ENCODE measurements at places on chromosomes 4 and X.

DNA sequence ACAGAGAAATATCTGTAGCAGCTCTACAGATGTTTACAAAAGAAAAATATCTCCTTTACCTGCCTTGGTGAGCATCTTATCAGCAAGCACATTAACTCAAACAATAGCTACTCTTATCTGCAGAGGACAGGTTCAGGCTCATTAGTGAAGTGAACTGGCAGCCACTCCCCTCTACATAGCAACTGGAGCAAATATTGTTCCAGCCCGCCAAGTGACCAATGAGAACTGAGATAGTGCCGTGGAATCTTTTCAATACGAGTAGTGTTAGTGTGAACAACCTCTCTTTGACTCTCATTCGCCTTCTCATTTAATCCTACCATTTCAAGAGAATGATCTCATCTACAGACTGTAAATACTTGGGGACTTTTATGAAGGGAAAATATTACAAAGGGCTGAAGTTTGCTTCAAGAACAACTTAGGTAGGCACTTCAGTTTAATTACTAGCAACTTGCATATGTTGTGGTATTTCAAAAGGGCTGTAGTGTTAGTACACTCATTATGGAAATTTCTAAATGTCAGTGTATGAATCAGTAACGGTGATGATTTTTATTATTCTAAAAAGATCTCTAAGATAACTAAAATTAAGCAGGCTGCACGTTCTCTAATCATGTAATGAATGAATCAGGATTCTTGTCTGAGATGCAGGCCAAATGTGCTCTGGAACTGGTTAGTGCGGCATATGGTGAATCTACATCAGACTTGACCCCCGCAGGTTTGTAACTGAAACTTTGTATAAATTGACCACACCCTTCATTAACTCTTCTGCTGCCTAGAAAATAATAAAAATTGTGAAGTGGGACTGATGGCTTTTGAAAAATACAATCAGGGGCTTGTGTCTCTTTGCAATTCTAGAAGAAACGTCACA lies 72.4 kb downstream of the PALLD start:
- DNase-seq, result no peak

DNA sequence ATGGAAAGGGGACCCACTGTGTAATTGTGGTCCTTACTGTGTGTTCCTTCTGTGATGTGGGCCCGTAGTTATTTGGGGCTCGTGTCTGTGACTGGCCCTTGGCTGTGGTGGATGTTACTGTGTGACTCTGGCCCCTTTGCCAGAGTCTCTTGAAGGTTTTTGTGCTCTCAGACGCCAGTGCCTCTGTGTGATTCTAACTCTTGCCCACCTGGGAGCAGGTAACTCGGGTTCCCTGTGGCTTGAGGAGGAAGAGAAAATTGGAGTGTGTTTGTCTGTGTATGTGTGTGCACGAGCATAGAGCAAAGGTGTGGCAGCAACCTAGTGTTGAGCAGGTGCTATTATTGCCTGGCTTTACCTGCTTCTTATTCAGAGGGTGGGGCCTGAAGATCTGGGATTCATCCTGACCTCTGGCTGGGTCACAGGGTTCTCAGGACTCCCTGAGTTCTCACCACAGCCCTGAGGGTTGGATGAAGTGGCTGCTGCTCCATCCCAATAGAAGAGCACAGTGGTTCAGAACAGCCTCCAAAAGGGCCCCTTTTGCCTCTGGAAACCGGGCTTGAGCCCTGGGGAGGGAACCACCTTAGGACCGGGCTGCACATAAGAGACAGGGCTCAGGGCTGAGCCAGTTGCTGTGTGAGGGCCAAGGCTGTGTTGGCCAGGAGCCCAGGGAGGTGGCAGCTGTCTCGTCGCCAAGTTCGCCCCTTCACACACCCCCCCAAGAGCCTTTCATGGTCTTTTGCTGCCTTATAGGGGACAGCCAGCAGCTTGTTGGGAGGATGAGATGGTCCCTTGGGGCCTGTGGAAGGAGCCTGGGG lies 1.3 kb downstream of the RBM10 start:
- DNase-seq, result no peak

GRCh38 chr4:137635108-137635507 lies 102.8 kb upstream of the PCDH18 start:
- DNase-seq, result no peak

DNA sequence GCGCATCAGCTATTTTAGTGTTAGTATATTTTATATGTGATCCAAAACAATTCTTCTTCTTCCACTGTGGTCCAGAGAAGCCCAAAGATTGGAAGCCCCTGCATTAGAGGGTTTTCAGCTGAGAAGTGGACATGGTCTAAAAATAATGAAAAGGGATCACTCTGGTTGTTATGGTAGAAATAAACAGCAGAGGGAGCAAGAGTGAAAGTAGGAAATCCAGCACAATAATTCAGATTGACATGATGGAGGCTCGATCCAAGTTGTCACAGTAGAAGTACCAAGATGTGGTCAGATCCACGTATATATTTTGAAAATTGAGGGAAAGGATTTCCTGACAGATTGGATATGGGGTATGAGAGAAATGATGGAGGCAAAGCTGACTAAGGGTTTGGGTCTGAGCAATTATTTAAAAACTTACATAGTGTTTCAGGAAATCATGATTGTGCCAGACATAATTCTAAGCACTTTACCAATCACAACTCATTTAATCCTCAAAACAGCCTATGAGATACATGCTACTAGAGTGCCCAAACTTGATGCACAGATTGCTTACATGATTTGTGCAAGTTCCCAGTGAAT lies 17.0 kb upstream of the TMEM144 start:
- no peak for DNase-seq

DNA sequence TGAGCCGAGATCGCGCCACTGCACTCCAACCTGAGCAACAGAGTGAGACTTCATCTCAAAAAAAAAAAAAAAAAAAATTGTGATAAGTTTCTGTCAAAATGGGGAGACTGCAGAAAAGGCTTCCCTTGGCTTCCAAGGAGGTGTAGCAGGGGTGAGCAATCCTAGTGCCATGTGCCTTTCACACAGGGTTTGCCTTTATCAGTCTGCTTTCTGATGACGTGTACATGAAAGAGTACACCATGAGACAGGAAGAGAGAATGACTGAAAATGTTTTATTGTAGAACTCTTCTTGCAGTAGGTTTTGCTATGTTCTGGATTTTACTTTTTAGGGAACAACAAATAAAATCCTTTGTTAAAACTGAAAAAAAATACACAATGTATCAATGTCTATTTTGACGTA lies 23.4 kb upstream of the ZFP42 start:
- no peak for DNase-seq

GRCh38 chr4:25879991-25880651 lies 17.3 kb upstream of the SEL1L3 start:
- DNase-seq, result no peak

GRCh38 chrX:83916525-83916924 lies 55.6 kb downstream of the CYLC1 start:
- peak; percentile 3 for DNase-seq

GRCh38 chr4:151055539-151055938 lies 40.5 kb upstream of the LRBA start:
- DNase-seq, result no peak
